ENCODE measurements at places on chromosomes 11 and 22.
A peak's percentile ranks its signal among the peaks of the same experiment; 100 is the strongest.

- DNase-seq, result no peak
Observed at GRCh38 chr11:45252134-45252856, 33.8 kb downstream of the SYT13 start.

- DNase-seq, result no peak
Observed at GRCh38 chr11:125348141-125348651, 147.9 kb downstream of the FEZ1 start.

DNA sequence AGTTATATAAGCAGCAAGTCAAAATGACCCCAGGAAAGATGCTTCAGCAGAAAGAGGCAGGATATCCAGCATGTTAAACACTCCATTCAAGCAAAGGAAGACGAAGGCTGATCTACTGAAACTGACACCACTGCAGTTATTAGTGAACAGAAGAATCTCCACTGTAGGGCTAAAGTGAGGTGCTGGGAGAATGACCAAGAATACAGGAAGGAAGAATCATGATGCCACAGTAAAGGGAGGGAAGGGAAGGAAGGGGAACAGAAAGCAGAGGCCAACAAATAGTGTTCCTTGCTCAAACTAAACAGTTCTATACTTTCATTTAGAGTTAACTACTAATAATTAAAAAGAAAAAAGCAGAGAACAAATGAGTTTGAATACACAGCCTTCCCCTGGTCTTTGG is 92.5 kb downstream of the SIK3 start:
- DNase-seq, result no peak

DNA sequence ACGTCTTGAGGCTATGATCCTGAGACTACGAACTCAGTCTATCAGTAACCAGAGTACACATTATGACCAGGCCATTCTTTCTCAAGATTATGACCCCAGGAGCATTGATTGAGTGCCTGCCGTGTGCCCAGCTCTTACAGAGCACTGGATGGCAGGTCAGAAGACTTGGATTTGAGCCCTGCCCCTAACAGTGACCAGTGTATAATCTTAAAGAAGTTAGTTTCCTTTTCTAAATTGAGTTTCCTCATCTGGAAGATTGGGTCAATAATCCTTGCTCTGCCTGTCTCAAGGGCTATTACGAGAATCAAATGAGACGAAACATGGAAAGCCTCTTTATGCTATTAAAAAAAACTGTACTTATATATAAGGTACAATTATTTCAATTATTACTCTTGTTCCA is 38.2 kb downstream of the SLCO2B1 start:
- no peak for DNase-seq

- DNase-seq, result no peak
Observed at GRCh38 chr11:126487711-126488110, 132.2 kb downstream of the ST3GAL4 start.

GRCh38 chr11:2721210-2721916 is 21.6 kb upstream of the KCNQ1OT1 start:
- peak; percentile 63 for DNase-seq

- no peak for DNase-seq
Observed at GRCh38 chr11:124612567-124613246, 1.5 kb downstream of the PANX3 start.

GRCh38 chr11:63395697-63396096 is 26.1 kb downstream of the SLC22A9 start:
- no peak for DNase-seq

- DNase-seq, result no peak
Observed at GRCh38 chr11:24515632-24516031, 18.8 kb downstream of the LUZP2 start.

DNA sequence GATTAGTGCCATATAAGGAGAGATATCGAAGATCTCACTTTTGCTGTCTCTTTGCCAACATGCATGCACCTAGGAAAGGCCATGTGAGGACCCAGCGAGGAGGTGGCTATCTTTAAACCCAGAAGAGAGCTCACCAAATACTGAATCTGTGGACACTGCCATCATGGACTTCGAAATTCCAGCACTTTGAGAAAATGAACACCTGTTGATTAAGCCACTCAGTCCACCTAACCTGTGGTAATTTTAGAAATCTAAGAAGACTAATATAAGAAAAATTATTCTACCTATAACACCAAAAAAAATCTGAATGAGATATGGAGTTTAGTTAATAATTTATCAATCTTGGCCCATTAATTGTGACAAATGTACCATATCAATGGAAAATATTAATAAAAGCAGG is 193.6 kb upstream of the CARD18 start:
- no peak for DNase-seq

GRCh38 chr11:19561011-19561410 is 151.6 kb upstream of the NAV2 start:
- no peak for DNase-seq

All from NCI-H2227 treated with DMSO at 0.1 percent for 48 hours (cell line).